ENCODE measurements at places on chromosomes 5 and 9. TPM values are rescaled to one million over a fixed set of nuclear protein-coding genes. Genes with fewer than 3 reads are reported as not detected.

SCGB3A2 gene
- 63.6 TPM for total RNA-seq

GRCh38 chr9:116149844-116150243 is 3.7 kb upstream of the PAPPA start:
- no peak for DNase-seq

MZB1 gene
- total RNA-seq: not detected

- DNase-seq: no peak
Measured at GRCh38 chr9:72728031-72728770, 206.8 kb downstream of the TMC1 start.

TAF11L10 gene
- total RNA-seq: not detected

DNA sequence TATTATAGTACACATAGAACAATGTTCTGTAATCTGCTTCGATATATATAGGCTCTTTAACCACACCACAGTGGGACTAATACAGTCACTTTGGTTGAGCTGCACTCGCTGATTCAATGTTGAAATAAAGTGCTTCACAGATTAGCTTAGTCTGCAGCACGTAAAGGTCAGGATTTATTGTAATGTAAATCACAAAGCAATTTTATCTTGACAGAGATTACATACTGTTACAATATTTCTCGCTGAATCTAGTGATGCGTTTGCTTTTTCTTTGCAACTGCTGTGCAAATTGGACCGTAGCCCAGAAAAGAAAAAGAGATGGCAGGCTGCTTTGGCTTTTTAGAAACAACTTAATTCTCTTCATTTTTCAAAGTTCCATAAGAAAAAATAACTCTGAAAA is 52.9 kb downstream of the CETN3 start:
- no peak for DNase-seq

DNA sequence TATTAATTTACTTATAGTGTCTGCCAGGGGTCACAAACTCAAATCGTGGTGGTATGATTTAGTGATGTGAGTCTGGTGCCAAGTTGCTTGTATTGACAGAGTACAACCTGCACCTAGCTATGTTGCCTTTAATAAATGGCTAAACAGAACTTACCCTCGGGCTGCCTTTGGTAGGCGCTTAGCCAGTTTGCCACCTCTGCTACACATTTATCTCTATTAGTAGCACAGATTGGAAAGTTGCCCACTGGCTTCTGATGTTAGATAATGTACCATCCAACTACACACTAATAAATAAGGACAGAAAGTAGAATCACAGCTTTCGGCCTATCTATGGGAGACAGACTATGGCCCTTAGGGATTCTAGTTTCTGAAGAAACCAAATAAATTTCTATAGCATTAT is 368.4 kb downstream of the MAN2A1 start:
- DNase-seq: no peak

DNA sequence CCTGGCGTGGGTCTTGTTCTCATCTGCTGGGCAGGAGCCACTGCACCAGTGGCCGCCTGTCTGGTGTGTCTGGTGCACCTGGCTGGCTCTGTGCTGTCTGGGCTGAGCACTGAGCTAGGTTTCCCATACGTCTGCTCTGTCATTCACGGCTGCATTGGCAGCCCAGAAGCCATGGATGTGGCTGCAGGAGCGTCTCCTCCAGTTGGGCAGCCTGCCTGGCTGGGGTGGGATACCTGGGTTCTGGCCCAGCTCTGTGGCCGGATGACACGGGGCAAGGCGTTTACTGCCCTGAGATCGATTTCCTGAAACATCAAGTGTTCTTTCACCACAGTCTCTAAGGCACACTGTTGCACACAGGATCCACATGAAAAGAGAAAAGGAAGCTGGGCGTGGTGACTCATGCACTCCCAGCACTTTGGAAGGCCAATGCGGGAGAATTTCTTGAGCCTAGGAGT is 25.5 kb upstream of the SLC25A51 start:
- DNase-seq: no peak

GRCh38 chr5:23893561-23893960 is 386.2 kb downstream of the PRDM9 start:
- DNase-seq: no peak
